Sigmoid colon (tissue), 7 donors: ENCODE measurements at places on chromosomes 2 and 18. TPM values are rescaled to one million over a fixed set of nuclear protein-coding genes. Genes with fewer than 3 reads are reported as not detected.

DNA sequence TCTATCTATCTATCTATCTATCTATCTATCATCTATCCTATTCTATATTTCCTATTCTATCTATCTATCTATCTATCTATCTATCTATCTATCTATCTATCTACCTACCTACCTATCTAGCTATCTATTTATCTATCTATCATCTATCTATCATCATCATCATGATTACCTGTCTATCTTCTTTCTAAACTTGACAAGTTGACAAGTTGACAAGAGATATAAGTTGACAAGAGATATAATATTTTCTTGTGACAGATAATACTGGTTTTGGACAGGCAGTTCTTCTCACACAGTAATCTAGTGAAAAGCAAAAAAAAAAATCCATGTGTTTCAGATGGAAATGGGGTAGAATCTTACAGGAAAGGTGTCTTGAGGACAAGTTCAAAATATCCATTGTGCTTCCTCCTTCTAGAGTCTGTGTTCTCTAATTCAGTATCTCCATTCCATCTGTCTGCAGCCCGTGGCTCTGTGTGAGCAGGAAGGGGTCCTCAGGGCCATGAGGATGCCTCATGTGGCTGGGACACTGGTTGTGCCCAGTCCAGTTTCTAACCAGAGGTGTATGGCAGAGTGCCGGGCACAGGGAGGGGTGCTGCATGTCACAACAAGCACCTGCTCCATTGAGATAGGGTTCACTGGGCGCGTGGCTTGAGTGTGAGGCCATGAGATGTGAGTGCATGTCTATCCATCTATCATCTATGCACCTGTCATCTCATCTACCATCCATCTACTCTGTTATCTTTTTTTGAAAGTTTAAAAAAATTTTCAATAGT, 212.4 kb upstream of the PXDN start:
- peak; percentile 39 for DNase-seq

- DNase-seq, result no peak
Observed at GRCh38 chr2:77604953-77605929, 83.1 kb upstream of the LRRTM4 start.

GRCh38 chr2:176268976-176269318, 295 bp upstream of the MTX2 start:
- no peak for DNase-seq

- DNase-seq, result no peak
Observed at GRCh38 chr2:70128005-70128404, 40.7 kb downstream of the PCBP1 start.

GRCh38 chr2:95277246-95277906, 3.1 kb downstream of the PROM2 start:
- peak; percentile 51 for DNase-seq

DNA sequence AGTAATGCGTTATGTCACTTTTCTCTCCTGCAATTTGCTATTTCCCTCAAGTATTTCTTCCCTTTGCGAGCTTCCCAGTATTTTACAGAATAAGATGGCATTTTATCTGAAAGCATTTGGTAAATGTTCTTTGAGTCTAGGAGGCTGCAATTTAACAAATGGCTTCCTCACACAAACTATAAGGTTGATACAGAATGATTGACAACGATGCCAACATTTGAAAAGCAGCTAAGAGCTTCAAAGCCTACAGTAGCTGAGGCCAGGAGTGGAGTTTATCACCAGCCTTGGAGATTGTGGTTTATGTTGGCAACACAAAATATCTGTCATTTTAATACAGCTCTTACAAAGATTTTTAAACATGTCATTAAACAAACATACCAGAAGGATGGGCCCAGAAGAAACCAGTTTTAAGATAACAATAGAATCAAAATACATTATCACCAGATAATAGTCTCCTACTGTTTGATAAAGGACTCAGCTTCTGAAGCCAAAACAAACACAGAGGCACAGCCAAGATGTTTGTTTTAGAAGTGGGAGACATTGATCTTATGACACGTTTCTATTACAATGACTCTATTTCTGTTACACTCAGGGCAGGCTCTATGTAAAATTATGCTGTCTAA, 711.4 kb upstream of the ACVR2A start:
- no peak for DNase-seq

DNA sequence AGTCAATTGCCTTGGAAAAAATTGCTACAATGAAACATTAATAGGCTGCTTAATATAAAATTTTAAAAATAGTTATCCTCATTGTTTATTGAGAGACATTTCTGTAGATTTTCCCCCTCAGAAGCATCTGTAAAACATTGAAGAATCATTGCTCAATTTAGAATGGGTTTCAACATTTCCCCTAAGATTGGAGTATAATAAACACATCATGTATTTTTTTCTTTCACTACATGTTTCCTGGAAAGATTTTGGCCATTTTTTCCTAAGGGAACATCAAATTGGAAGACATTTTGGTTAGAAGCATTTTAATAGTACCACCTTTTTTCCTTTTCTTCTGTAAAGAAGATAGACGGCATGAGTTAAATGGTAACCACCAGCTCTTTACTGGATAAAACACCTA, 443.2 kb upstream of the SPHKAP start:
- DNase-seq, result no peak

DNA sequence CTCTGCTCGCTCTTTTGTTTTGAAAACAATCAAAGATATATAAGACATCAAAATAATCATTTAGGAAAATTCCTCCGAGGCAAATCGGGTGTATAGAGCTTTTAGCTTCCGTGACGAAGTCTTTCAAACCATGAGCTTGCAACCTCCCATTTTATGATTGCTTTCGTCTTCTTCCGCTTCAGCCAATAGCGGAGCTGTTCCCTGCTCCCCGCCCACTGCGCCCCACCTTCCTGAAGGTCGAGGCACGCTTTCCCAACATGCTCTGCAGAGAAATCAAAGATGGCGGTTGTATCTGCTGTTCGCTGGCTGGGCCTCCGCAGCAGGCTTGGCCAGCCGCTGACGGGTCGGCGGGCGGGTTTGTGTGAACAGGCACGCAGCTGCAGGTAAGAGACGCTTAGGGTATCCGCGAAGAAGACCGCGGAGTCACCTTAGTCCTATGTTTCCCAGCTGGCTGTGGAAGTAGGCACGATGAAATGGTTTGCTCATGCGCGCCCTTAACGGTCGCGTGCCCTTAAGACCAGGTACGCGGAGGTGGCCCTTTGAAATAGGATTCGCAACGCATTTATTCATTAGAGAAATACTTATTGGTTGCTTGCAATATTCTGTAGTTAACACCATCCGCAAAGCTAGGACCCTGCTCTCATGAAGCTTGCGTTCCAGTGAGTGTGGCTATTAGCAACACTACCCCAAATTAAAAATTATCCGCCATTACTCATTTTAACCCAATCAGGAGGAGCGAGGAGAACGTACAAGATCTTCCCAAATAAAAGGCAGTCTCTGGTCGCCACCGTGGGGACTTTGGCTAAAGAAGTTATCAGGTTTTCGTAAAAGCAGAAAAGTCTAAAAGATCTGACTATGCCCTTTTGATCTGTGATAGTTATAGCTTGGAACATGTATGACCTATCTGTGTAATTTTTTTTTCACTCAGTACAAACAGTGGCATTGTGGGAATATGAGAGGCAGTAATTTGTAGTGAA, at the start of gene PTCD3:
PTCD3 (plus strand) TSS at position 267 of the 977 bp plus-strand sequence; CDS start at position 280, 13 bp downstream.
- DNase-seq, result peak; percentile 97

DNA sequence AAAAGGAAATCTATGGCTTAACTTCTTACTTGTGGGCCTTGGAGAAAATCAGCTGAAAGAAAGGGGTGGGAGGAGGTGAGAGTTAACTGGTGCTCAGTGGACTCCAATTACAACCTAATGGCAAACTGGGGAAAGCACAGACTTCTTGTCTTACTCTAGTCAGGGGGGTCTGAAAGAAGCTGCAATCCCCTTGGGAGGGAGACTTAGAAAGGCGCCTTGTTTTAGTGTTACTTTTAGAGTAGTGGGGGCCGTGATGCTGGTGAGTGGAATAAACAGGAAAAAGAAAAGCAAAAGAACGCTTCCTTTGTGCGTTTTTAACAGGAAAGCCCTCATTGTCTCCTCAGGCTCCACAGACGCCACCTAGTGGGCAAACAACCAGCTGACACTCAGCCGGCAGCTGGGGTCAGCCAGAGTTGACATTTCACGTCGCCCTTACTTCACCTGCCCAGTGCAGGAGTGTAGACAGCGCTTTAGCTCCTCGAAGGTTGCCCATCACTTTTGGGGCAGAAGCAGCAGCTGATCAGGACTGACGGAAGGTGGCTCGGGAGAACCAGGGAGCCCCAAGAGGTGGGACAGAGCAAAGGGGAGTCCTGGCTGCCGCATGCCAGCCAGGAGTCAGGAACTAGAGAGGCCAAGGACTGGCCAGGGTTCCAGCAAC, 55.9 kb upstream of the GORASP2 start:
- peak; percentile 70 for DNase-seq

DNA sequence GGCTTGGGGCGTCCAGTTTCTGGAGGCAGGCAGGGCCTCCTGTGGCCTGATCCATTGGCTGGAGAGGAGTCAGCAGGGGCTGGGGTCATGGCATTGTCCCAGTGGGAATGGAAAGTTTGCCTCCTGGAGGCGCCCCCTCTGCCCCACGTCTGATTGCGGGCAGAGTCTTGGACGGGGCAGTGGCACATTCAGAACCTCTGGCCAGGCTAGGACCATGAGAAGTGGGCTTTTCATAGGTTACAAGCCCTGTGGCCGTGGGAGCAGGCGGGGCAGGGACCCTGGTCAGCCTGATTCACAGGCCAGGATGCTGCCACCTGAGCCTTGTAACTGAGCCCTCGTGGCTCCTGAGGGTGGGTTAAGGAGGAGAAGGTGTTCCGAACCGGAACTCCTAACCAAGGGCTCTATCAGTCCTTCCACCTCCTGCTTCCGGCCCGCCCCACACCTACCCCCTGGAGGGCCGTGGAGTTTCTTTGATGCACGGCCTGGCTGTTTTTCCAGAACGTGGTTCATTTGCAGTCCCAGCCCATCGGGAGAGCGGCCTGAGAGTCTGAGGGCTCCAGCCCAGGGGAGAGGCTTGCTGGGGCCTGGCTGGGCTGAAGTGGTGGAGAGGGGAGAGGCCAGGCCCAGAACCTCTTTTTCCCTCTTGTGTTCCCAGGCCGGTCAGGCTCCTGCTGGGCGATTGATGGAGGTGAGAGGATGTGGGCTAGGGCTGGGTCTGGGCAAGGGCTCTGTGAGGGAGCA, 43.9 kb upstream of the PLB1 start:
- peak; percentile 60 for DNase-seq

- no peak for DNase-seq
Observed at GRCh38 chr2:32067549-32067948, 4.2 kb downstream of the SPAST start.

- no peak for DNase-seq
Observed at GRCh38 chr2:229780856-229781773, 66.8 kb upstream of the DNER start.

FSHR gene
- total RNA-seq, result not detected

APCDD1 gene
- 8.9 TPM for total RNA-seq

G6PC2 gene
- not detected for total RNA-seq

ZSCAN30 gene
- total RNA-seq, result 25.8 TPM

SATB2 gene
- 1.8 TPM for total RNA-seq

ARID5A gene
- 179 TPM for total RNA-seq

RGPD6 gene
- 39.0 TPM for total RNA-seq

CREG2 gene
- total RNA-seq, result not detected

DSEL gene
- total RNA-seq, result 7.9 TPM

HOXD9 gene
- 27.1 TPM for total RNA-seq

MSH2 gene
- total RNA-seq, result 8.0 TPM

SLC9A4 gene
- total RNA-seq, result not detected
